ENCODE measurements at places on chromosomes 3 and 15.
A peak's percentile ranks its signal among the peaks of the same experiment; 100 is the strongest.

GRCh38 chr15:56948764-56949101 is 30.3 kb downstream of the TCF12 start:
- DNase-seq = no peak

- no peak for DNase-seq
Observed at GRCh38 chr3:12120374-12121140, 38.2 kb downstream of the TIMP4 start.

- DNase-seq = peak; percentile 39
Observed at GRCh38 chr15:68578980-68579935, at the start of gene CORO2B. Gene CORO2B (plus strand): TSS chr15:68578993. CDS start chr15:68579263, 270 bp downstream.

GRCh38 chr3:14820156-14820555 is 1.4 kb downstream of the FGD5 start:
- DNase-seq = no peak

- DNase-seq = no peak
Observed at GRCh38 chr3:13403847-13404246, 16.3 kb downstream of the NUP210 start.

DNA sequence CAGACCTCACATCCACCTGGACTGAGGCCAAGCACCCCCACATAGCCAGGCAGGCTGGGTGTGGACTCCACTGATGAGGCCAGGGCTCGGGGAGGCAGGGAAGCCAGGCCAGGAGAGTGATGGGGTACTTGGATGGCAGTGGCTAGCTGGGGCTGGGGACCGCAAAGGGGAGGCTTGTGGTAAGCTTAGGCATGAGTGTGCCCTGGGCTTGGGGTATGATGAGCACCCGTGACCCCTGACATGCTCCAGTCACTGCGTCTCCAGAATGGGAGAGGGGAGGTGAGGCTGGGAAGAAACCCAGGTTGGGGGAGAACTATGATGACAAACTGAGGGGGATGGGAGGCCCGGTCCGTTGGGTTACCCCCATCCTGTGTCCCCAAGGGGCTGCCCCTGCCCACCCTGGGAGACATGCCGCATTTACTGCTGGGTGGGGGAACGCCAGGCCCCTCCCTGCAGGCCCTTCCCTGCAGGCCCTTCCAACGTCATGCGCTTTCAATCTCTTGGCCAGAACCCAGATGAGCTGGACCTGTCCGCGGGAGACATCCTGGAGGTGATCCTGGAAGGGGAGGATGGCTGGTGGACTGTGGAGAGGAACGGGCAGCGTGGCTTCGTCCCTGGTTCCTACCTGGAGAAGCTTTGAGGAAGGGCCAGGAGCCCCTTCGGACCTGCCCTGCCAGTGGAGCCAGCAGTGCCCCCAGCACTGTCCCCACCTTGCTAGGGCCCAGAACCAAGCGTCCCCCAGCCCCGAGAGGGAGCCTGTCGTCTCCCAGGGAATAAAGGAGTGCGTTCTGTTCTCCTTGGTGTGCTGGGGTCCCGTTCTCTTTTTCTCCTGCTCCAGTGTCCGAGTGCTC is 34.1 kb downstream of the TSPAN3 start:
- DNase-seq = no peak

- no peak for DNase-seq
Observed at GRCh38 chr3:66856533-66856932, 141.6 kb upstream of the KBTBD8 start.

DNA sequence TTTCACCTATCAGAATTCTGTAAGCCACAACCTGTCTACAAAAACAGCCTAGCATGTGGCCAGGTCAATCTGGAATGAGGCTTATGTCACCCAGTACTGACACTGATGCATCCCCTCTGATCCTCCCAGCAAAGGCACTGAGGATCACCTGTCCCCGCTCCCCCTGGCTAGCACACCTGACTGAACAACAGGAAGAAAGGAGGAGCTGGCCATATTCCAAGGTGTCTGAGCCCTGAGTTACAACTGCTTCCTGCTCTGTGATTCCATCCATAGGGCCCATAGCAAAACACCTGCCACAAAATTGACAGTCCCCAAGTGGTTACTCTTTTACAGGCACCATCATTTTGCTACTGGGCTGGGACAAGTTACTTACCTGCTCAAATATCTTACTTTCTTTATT is 555.5 kb upstream of the CFAP20DC start:
- no peak for DNase-seq

GRCh38 chr3:115251509-115251908 is 104.4 kb upstream of the ZBTB20 start:
- DNase-seq = no peak

GRCh38 chr3:78398401-78398800 is 1358.5 kb downstream of the ROBO2 start:
- no peak for DNase-seq

DNA sequence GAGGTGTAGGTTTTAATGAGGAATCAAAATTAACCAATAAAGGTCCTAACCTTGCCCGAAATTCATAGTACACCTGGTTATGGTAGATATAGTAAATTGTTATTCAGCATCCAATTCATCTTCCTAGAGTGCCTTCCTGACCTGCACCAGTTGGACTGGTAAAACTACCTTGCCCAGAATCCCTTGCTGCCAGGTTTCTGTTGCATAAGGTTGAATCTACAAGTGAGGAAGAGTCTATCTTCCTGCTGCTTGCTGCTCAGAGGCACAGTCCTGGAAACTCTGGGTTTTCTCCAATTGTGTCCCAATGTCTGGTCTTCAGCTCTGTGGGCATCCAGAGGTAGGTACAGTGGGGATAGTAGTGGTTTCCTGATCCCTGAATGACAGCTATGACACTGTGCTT is 17.3 kb downstream of the CCDC54 start:
- no peak for DNase-seq

DNA sequence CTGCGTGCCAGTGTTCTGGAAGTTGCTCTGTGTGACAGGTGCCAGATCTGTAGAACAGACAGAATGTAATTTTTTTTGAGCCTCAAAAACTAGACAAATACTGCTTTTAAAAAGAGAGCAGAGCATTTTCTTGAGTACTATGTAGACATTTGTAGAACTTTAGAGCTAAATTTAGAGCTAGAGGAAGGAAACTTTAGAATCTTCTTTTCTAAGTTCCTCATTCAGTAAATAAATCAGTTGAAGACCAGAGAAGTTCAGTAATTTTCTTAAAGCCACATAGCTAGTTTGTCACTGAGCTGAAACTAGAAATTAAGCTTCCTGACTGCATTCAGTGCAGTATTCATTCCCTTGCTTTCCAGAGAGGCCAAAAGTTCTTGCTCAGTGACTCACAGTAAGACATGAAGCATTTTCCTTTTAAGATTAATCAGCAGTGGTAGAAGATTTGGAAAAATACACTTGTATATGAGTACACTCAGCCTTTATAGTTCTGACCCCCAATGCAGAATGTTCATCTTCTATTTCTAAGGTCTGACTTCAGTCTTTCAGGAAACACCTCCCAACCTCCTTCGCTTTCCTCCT is 83.6 kb upstream of the TSEN2 start:
- no peak for DNase-seq

GRCh38 chr3:169945313-169945712 is 21.3 kb upstream of the SEC62 start:
- DNase-seq = peak; percentile 59

GRCh38 chr3:107062310-107062709 is 314.9 kb upstream of the CCDC54 start:
- no peak for DNase-seq

Measured in stimulated activated CD4-positive, alpha-beta T cell treated with anti-CD3 and anti-CD28 coated beads, Interleukin-15, amount 100 ng/mL, for 24 hours (primary cell).